DMS53 (cell line): ENCODE measurements at places on chromosomes 7 and 10.

DNA sequence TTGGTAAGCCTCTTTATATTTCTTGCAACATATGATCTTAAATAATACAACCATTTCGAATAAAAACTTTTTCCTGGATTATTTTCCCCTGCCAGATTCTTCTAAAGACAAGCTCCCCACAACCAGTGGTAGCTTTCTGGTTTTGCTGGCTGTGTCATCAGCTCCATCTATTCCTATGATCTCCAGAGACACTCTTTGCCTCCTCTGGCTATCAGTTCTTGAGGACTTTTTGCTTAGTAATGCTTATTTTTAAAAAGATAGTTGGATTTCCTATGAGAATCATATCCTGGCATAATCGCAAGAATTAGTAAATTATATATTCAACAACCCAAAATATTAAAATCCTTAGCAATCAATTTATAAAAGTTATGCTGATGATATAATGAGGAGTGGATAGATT lies 103.8 kb upstream of the SLC26A5 start:
- no peak for DNase-seq

GRCh38 chr10:94292434-94293090 lies 70.2 kb downstream of the NOC3L start:
- peak; percentile 34 for DNase-seq

DNA sequence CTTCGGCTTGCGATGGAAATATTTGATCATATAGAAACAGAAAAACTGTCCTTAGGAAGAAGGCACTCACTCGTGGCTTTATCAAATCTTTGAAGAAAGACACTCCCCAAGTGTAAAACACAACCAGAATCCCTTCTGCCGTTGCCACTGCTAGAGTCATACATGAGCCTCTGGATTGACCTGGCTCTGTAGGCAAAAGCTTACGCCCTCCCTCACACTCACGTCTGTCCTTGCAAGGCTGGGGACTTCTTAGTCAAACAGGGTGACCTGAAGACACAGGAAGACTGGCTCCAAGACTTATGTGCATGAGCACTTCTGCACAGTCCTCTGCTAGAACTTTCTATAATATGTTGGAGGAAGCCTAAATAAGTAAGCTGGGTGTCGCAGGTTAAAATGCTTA lies 135.4 kb upstream of the MDFIC start:
- no peak for DNase-seq

GRCh38 chr10:112375721-112376395 lies 1.9 kb downstream of the ACSL5 start:
- DNase-seq, result peak; percentile 79
